ENCODE measurements at places on chromosomes 3 and 15.

- DNase-seq, result peak; percentile 75
Observed at GRCh38 chr3:188854772-188855149, 317.0 kb upstream of the TPRG1 start.

DNA sequence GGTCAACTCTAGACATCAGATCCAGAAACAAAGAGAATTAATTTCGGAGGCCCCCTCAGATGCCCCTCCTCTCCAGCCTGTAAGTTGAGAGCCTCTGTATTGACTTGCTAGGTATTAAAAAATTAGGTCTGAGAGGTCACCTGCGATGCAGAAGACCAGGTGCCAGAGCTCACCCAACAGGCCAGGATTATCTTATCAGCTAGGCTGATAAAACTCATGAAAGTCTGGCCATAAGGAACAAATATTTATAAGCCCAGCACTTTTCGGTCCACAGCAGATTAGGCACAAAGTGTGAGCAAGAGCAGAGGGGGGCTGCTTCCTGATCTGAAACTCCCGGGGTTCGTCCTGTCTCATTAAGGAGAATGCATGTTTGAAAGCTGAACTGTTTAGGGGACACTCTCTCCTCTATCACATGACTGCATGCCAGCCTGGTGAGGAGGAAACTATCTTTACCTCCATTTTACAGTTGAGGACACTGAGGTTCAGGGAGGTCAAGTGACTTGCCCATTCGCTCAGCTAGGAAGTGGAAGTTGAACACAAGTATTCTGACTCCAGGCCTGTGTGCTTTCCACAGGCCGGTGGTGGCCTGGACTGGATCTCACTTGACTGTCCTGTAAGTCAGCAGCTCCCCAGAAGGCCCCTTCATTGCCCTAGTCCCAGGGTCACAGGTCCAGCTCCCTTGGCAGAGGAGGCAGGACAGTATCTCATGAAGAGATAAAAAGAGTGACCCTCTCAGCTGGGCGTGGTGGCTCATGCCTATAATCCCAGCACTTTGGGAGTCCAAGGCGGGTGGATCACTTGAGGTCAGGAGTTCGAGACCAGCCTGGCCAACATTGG lies 39.6 kb upstream of the MAGEF1 start:
- no peak for DNase-seq

DNA sequence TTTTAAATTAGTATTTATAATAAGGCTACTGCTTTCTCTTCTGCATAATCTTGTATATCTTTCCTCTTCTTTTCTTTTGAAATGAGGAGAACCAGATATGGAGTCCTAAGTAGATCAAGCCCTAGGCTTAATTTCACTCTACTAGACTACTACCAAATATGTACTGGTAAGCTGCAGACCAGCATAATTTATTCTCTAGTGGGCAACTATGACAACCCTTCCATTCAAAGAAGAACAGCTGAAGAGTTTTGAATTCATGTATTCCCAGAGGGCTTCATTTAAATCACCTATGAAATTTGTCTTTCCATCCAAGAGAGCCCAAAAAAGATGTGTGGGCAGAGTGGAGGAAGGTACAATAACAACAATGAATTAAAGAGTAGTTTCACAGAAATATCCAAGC lies 10.0 kb downstream of the RAD18 start:
- DNase-seq, result no peak

DNA sequence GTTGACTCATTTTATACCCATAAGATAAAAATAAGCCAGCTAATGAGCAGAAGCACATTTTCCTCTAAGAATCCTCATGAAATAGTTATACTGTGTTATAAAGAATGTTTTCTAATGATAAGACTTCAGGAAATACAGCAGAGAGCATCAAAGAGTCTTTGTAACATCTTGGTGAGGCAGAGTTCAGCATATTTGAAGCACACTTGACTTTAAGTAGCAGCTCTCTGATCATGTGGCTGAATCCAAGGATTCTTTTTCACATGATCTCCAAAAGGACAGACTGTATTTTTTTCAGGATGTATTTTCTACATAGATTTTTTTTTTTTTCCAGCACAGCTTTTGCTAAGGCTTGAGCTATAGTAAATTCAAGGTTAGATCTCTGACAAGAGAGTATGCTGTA lies 195.1 kb downstream of the SI start:
- DNase-seq, result no peak

DNA sequence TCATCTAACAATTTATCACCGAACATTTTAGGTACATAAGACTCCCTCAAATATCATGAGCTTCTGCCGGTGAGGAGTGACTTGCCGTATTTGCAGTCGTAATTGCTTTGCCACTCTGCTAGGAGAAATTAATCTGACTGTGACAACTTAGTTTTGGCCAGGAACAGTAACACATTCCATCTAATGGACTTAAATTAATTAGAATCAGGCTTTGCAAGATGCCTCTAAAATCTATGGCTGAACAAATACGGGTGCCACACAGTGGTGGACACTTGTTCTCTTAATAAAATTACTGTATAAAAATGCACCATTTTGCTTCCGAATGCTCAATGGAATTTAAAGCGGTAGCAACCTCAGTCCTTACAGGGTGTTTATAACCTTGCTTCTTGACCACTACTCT lies 27.6 kb upstream of the BDH1 start:
- DNase-seq, result no peak

GRCh38 chr3:170953736-170954135 lies 45.3 kb upstream of the EIF5A2 start:
- DNase-seq, result no peak

- DNase-seq, result peak; percentile 85
Observed at GRCh38 chr3:29972320-29972993, 633.9 kb upstream of the TGFBR2 start.

DNA sequence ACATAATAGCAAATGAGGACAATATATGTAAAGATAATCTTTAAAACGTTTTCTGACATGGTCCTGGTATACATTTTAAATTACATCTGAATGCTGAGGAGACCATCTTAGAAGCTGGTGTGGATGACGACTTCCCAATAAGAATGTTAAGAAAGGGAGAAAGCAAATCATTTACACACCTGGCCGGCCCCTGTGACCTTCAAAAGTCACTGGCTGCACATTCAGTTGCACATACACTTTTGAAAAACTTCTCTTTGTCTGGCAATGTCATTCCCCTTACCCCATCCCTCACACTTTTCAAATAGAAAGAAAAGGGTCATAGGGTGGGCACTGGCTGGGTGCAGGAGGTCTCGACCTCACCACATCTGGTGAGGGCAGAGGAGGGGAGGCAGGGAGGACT lies 391.0 kb downstream of the MECOM start:
- DNase-seq, result no peak

- DNase-seq, result peak; percentile 59
Observed at GRCh38 chr3:126607214-126607908, 47.6 kb downstream of the TXNRD3 start.
